ENCODE measurements at places on chromosomes 1 and 21.

- no peak for DNase-seq
These were observed 114.7 kb downstream of the MAP3K21 start for GRCh38 chr1:233442026-233442780.

DNA sequence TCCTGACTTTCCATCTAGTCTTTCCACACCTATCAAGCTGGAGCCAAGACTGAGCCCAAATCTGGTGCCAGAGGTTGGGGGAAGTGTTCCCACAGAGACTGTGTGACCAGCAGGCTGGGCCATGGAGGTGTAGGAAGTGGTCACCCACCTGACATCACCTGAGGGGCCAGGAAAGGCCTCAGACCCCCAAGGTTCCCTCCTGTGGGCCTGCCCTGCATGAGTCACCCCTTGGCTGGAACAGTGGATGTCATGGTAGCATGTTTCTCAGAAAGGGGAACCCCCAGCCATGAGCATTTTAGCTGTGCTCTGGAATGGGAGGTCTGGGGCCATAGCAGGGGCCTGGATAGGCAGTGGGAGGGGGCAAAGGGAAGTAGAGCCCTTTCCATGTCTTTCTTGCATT lies 5.7 kb upstream of the TNFRSF8 start:
- no peak for DNase-seq

DNA sequence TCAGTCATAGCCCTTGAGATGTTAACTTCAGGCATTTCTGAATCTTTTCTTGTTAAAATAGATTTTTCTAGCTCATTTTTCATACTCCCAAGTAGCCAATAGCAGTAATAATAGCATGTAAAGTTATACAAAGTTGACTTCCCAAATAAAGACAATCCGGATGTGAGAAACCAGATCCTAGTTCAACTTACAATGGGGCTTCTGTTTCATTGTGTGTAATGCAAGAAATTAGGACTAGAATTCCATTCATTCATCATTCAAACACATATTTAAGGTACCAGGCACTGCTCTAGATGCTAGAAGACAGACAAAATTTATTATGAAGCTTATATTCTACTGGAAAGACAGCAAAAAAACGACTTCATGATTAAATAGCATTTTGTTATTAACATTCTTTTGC lies 240.3 kb downstream of the OLFM3 start:
- no peak for DNase-seq

DNA sequence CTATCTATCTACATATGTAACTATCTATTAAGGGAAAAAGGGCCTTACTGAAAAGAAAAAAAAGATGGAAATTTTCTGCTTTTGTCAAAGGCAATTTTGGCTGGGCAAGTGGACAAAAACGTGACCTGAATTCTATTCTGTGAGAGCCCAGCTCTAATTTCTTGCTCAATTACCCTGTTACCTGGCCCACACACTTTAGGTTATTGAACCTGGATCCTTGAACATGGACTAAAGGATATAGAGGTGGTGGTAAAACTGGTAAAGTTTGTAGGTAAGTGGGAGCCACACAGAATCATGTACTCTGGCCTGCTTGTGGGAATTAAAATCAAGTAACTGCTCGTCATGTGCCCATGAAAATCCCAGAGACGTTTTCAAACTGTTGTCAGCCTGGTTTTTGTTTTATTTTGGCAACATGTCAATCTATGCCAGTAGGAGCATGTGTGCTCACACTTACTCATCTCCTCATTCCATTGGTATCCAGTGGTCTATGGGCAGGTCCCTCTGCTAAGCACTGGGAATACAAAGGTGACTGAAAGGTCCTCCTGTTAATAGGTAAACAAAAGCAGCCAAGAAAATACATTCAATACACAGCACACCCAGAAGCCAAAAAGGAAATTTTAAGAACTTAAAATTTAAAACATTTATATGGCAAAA lies 113.7 kb upstream of the WARS2 start:
- DNase-seq: no peak

- DNase-seq: no peak
These were observed 92.3 kb downstream of the ST6GALNAC5 start for GRCh38 chr1:76959556-76959955.

DNA sequence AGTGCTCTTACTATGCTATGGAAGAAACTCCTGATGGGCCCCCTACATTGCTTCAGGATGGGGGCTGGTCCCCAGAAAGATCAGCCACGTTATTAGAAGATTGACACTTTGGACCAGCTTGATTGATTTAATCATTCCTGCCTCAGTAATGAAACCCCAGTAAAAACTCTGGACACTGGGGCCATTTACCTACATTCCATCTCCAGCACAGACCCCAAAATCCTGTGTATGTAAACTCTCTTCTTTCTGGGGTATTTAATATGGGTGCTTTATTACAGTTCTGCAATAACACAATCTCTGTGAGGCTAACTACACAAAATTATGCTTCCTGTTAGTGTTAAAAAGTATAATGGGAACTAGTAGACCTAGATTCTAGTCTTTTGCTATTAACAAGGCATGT lies 96.6 kb downstream of the KCNK1 start:
- no peak for DNase-seq

GRCh38 chr1:27993241-27993640 lies 33.5 kb downstream of the XKR8 start:
- no peak for DNase-seq

DNA sequence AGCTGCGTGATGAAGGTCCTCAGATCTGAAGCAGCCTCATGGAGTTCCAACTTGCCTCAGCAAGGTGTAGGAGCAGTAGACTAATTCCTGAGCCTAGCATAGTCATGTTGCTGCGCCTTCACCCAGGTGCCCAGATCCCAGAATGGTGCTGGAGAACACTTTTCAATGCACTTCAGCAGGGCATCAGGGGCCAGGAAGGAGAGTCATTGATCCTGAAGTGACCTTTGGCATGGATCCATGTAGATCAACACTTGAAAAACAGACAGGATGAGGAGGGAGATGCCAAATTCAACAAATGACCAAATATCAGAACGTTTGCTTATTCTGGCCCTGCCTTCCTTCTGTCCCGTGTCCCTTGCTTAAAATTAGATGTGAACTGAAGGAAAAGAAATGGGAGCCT lies 91.9 kb downstream of the LEPR start:
- no peak for DNase-seq

- DNase-seq: no peak
These were observed 115.7 kb downstream of the CENPF start for GRCh38 chr1:214718724-214719123.

GRCh38 chr1:2789986-2790581 lies 11.4 kb downstream of the TTC34 start:
- DNase-seq: peak; percentile 34

GRCh38 chr1:66431999-66432398 lies 102.0 kb upstream of the SGIP1 start:
- DNase-seq: no peak

DNA sequence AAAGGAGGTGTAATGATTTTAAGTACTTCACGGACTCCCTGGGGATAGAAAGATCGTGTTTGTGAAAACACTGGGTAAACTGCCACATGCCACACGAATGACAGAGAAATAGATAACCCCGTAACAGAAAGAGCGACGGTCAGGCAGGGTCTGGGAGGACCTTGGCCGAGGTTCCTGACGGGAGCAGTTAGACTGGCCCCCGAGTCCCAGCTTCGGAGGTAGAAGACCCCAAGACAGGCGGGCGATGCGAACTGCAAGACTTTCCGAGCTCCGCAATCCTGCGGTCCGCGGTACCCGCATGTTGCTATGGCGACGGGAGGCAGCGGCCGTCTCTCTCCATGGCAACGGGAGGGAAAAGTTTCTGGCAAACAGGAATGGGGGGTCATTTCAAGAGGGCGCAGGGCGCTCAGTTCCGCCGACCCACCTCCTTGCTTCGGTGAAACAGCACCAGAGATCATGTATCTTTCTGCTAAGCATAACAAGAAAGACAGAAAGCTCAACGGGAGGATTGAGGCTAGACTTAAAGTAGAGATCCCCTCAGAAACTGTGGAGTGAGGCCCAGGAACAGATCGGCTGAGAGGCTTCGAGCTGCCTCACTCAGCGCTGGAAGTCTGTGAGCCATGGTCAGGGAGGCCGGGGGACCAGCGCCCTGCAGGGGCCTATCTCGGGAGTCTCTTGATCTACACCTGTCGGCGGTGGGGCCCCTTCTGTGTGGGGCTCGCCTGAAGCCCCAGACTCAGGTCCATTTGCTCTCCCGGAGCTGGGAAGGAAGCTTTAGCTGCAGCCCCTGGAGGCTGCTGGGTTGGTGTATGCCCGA lies 685 bp upstream of the SYT6 start:
- DNase-seq: no peak

DNA sequence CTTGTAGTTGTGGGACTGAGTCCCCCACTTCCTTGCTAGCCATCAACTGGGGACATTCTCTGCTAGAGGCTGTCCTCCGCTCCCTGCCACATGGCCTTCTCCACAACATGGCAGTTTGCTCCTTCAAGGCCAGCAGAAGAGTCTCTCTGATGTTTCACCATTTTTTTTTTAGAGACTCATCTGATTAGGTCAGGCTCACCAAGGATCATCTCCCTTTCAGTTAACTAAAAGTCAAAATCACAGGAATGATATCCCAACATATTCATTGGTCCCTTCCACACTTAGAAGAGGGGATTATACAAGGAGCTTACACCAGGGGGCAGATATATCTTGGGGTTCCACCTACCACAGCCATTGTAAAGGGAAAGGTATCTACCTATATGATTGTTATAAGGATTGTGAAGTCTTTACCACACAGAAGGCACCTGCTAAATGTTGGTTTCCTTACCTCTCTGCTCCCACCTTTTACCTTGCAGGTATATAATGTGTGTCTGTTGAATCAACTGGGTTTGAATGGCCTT lies 23.3 kb downstream of the RIMKLA start:
- DNase-seq: no peak

DNA sequence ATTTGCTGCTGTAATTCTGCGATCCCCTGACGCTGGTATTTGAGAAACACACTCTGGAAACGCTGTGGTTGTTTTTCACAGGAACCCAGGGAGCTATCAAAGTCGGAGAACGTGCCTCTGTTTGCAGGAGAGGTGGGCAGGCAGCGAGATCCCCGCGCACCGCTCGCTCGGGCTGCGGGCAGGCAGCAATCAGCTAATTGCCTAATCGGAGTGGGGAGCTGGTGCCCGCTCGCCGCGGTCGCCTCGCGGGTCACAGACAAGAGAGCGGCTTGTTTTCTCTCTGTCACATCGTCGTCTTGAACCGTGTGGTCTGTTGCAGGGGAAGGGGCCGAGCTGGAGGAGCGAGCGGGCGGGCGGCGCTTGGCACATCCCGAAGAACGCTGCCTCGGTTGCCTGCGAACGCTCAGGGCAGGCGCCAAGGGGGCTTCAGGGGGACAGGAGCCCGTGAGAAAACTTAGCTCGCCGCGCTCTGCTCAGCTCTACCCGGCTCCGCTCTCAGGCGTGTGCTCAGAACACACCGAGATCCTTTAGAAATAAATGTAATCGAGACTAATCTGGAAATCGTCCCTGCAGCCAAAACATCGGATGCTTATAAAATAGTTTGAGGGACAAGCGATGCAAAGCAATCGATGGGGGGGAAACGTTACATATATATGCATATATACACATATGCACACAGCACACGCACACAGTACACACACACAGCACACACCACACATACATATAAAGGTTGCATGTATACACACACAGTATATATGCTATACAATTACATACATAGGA lies 93.6 kb upstream of the SMYD2 start:
- DNase-seq: peak; percentile 52

- no peak for DNase-seq
These were observed 281.7 kb upstream of the ESRRG start for GRCh38 chr1:217004776-217005436.

DNA sequence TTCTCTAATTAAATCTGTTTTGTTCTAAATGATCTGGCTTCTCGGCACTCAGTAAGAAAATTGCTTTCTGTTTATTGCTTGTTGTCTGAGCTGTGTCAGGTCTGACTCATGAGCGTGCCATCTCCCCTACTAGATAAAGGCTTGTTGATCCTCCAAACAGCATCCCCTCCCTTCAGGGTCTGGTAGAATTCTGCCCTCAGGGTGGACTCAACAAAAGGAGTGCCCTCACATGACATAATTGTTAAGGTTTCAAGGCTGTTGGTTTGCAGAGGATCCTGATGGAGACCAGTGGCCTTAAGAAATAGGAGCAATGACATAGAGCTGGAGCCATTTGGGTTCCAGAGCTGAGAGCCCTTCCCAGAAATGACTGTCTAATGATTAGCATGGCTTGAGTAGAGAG lies 36.0 kb upstream of the ATP2B4 start:
- no peak for DNase-seq

GRCh38 chr1:31822766-31823165 lies 6.9 kb upstream of the SPOCD1 start:
- no peak for DNase-seq

GRCh38 chr1:171860696-171861095 lies 19.4 kb downstream of the DNM3 start:
- DNase-seq: no peak

Measured in right forelimb (tissue), 1 donor.